NCI-H460 (cell line): ENCODE measurements at places on chromosomes 1 and 21. TPM values are rescaled to one million over a fixed set of nuclear protein-coding genes. Genes with fewer than 3 reads are reported as not detected.

GRCh38 chr21:33325222-33326067 is 675 bp downstream of the IFNAR1 start:
- peak; percentile 6 for DNase-seq

DNA sequence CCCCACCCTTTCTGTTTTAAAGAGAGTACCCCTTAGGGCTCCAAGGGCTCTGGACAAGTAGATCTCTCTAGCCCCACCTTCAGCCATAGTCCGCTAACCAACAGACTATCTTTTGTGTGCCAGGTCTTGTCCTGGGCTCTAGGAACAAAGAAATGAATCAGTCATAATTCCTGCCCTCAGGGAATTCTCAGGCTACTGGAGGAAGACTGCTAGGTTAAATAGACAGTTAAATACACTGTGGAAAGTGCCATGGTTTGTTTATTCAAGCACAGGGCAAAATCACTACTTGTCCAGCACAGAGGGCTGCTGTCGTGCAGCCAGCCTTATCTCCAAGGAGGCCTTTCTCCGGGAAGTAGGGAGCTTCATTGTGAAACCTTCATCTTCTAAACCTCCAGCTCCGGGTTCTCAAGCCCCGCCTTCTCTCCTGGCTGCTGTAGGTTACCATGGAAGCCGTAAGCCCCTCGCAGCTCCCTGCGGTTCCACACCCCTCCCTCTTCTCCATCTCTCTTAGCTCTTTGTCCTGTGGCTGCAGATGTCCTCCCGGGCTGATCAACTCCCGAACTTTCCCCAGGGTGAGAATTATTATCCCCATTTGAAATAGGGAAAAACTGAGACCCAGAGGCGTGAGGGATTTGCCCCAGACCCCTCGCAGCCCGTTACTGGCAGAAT is 29.8 kb downstream of the SHISAL2A start:
- peak; percentile 23 for DNase-seq

- no peak for DNase-seq
These were observed 246.4 kb upstream of the MAP1LC3C start for GRCh38 chr1:242245255-242245654.

DNA sequence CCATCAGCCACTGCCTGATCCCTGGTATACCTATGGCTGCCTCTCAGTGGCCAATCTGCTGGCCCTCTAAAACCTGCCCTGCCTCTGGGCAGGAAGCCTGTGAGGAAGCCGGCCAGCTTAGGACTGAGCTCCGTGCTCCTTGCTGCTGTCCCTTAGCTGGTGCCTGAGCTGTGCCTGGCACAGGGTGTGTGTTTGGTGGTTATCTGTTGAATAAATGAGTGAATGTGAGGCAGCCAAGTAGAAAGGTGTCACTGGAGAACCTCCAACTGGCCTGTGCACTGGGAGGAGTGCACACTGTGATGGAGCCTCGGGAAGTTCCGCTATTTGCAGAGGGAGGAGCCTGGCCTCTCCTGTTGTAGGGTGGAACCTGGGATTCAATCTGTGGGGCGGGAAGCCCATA is 63.4 kb upstream of the STUM start:
- DNase-seq: no peak

DNA sequence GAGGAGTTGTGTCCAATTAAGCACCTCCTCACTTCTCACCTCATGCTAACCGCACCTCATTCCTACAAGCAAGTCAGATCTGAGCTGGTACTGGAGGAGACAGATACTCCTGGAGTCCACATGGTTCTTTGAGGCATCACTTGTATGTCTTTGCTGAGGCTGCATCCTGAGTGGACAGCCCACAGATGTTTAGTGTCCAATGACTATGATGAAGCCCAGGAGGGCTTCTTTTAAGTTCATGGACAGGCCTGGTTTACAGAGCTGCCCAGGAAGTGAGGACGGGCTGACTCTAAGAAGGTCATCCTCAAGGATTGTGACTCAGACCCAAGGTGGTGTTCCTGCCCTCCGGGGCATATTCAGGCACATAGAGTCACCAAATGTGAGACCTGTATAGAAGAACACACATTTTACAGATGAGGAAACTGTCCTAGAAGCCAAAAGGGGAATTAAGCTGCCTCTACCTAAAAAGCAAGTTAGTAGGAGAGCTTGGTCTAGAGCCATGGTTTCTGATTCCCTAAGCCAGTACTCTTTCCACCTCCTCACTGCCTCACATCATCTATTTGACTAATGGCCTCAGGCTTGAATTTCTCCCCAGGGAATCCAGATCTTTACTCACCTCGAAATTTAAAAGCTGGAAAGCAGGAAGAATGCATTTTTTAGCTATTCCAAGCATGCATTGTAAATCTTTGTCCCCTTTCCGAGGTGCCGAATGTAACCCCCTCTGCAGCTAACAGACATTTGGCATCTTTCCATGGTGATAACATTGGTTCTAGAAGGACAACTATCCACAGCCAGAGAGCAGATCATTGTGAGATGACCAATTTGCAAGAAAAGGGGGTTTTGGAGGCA is 228.1 kb downstream of the OMA1 start:
- DNase-seq: no peak

The OR6K3 gene
- total RNA-seq: not detected in 2 replicates
